ENCODE measurements at places on chromosomes 6 and 20.

- no peak for DNase-seq
Measured at GRCh38 chr6:147716434-147716833, 207.9 kb downstream of the SAMD5 start.

- DNase-seq, result no peak
Measured at GRCh38 chr6:138393871-138394783, 9.9 kb upstream of the HEBP2 start.

DNA sequence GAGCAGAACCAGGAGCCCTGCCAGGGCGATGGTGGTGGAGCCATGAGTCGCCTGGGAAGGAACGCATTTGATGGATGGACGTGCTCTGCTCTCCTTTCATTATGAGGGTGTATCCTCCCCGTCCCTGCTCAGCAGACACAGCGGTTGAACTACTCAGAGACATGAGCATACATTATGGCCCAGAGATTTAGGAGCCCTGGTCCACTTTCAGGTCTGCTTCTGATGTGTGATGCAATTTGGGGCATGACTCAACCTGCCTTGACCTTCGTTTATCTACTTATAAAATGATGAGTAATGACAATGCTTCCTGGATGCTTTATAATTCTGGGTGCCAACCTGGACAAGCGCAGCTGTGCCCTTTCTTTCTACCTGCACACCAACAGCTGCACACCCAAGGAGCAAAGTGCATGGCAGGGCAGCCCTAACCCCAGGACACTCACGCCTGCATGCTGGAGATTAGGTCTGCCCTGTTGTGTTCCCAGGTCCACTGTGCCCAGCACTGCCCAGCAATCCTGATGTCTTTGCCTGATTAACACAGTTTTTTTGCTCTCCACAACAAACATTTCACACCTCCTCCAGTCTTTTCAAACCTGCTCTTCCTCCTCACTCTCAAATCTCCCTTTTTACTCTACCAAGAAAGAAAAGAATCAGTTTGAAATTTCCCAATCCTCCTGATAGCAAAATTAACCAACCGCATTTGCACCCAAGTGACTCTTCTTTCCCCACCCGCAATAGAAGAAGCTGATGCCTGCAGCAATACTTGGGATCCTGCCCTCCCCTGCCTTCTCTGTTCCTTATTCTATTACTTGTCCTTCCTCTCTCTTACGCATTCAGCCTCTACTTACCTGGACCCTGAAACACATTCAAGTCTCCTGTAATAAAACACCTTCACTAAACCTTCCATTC, 81.2 kb downstream of the EZR start:
- no peak for DNase-seq

DNA sequence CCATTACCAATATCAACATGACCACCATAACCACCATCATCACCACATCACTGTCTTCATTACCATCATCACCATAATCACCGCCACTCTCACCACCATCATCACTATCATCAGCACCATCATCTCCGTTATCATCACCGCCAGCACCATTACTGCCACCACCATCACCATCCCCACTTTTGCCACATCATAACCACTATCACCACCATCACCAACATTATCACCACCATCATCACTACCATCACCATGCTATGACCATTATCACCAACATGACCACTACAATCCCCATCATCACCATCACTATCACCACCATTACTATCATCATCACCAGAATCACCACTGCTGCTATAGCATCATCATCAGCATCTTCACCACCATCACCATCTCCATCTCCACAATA, 25.7 kb downstream of the CST2 start:
- DNase-seq, result no peak

GRCh38 chr6:131215219-131215618, 80.0 kb downstream of the AKAP7 start:
- DNase-seq, result no peak

DNA sequence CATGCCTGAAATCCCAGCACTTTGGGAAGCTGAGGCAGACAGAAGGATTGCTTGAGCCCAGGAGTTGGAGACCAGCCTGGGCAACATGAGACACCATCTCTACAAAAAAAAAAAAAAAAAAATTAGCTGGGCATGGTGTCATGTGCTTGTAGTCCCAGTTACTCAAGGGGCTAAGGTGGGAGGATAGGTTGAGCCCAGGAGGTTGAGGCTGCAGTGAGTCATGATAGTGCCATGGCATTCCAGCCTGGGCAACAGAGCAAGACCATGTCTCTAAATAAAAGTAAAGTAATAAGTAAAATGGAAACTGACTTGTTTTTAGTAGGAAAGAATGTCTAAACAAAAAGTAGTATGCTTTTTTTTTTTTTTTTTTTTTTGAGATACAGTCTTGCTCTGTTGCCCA, 240.7 kb downstream of the ARID1B start:
- DNase-seq, result no peak

DNA sequence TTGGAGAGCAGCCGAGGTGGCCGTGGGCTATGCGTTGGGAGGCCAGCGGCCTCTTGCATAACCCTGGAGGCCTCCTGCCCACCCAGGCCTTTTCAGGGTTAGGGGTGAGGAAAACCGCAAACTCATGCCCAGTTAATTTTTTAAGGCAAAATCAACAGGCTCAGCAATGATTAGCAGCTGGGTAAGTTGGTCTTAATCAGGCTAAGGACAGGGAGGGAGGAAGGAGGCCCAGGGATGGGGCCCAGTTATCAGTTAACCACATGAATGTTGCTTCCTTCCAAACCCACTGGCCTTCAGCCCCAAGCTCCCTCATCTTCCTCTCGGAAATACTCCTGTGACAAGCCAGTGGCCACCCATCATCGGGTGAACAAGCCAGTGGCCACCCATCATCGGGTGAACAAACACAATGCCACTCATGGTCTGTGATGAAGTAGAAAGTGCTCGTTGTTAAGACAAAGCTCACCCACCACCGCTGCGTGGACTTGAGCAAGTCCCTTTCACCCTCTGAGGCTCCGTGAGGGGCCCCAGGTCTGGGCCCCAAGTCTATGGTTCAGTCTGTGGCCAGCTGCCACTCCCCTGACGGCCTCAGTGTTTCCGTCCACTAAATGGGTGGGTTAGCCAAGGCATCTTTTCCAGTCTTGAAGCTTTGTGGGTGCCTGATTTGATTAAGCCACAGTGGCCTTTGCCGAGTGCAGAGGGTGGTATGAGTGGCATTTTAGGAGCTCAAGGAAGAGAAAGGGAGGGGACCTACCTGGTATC, 39.4 kb downstream of the HNF4A start:
- no peak for DNase-seq

- no peak for DNase-seq
Measured at GRCh38 chr6:131929264-131929663, 21.9 kb downstream of the CCN2 start.
